ENCODE measurements at places on chromosomes 6 and 20.

DNA sequence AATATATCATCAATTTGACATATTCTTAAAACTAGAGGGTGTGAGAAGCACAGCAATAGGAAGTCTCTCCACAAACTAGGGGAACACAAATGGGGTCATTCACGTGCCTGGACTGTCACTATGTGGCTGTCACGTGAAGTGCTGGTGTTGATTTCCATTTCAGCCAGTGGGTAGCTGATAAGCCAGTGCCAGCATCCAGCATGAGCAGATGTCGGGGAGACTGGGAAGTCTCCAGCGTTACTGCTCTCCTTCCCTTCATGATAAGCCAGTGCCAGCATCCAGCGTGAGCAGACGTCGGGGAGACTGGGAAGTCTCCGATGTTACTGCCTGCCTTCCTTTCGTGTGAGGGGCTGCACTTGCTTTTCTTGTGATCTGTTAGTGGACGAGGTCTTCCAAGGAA, 5.6 kb upstream of the SLC17A9 start:
- no peak for DNase-seq

GRCh38 chr6:75489025-75489424, 4.6 kb downstream of the FILIP1 start:
- DNase-seq = no peak

- no peak for DNase-seq
These were observed 75.7 kb upstream of the BHLHE23 start for GRCh38 chr20:63082308-63082938.

GRCh38 chr6:11622156-11622555, 84.6 kb downstream of the TMEM170B start:
- DNase-seq = no peak

DNA sequence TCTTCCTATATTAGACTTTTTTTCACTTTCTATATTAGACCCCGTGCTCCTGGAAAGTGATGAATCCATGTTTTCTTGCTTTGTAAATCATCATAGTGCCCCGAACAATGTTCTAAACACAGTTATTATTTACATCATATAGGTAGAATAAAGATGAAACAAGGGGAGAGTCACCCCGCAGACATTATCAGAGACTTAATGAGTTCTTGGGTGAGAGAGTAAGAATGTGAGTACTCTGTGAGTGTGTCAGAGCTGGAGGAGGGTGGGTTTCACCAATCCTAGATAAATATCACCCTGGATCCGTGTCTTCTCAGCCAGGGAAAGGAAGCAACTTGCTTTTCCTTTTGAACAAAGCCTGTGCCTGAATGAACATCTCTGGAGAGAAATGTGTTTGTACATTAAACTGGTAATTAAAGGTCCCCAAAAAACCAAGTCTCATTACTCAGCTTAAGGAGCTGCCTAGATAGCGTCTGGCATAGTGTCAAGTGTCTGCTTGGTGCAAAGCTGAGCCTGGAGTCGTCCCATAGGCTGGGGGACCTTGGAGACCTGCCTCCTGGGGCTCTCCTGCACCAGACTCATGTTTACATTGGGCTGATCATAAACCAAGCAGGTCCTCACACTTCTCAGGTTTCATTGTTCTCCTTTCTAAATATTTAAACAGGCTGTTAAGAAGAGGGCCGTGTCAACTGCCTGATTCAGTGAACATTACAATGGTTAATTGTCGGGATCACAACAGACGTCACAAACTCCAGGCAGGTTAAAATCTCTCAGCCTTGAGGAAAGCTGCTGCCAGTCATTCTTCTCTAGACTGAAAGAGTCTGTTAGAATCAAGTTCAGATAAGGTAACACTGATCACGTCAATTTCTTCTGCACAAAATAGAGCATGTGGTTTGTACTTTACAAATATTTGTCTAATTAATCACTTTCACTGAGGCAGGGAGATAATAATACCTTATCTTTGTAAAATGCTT, 179.7 kb upstream of the MYLIP start:
- no peak for DNase-seq

GRCh38 chr20:4788314-4788713, 66.6 kb downstream of the PRND start:
- DNase-seq = no peak

DNA sequence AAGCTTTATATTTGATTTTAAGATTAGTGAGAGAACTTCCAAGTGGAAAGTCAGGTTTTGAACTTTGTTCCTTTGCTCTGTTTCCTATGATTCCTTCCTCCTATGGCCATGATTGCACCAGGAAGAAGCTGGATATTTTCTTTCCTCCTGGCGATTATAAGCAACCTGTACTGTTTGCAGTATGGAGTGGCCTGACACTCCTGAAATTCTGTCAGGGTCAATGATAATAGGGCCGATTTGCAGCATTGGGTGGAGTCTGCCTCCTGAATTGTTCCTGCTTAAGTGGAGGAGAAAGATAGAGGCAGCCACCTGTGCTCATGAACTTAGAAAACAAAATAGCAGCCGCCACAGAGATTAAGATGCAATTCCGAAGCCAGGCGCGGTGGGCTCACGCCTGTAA, 9.8 kb upstream of the FAM217A start:
- DNase-seq = no peak

DNA sequence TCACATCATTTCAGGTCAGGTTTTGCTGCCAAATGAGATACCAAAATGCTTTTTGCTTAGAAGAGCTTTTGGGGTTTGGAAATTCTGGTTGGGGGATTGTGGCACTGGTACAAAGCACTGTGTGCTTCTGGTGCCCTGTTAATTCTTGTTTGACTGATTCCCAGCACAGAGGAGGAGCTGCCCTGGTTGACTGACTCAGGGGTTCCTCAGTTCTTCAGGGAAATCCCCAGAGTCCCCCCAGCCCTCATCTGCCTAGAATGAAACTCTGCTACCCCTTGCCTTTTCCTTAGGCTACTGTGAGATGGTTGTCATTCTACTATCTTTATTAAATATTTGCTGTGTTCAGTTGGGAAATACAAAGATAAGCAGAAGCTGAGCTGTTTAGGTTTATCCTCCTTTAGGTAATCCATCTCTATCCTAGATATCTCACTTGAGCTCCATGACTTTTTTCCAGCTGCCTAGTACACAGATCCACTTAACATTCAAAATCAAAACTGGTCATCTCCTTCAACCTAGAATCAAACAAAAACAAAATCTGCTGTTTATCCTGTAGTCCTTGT, 24.9 kb upstream of the TSPYL1 start:
- DNase-seq = no peak

DNA sequence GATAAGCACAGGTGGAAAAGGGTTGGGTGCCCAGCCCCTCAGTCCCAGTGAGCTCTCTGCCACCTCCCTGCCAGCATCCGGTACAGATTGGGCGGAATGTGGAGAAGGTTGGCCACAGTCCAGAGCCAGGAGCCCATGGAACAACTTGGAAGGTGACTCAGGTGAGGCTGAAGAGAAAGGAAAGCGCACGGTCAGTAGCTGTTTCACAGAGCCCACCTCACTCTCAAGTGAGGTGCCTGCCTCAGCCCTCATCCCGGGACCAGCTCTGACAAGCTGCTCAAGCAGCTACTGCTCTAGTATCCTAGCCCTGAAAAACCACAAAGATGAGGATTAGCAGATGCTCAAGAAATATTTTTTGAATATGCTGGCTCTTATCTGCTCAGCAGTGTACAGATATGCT, 1.1 kb upstream of the MMP24OS start:
- no peak for DNase-seq

DNA sequence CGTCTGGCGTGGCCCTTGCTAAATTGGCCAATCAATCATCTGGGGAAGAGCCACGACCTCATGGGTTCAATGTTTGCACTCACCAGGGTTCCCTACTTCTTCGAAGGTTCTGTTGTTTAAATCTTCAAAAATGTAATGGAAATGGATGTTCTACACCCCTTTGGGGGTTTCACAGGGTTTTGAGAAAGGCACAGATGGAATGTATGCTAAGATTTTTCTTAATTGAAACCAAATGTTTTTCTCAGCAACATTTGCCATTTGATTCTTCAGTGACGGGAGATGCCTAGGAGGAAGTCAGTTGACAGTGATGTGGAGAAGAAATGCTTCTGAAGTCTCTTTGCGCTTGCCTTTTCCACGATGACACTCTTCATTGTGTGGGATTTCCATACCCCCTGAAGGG, 312.3 kb downstream of the ESR1 start:
- no peak for DNase-seq

DNA sequence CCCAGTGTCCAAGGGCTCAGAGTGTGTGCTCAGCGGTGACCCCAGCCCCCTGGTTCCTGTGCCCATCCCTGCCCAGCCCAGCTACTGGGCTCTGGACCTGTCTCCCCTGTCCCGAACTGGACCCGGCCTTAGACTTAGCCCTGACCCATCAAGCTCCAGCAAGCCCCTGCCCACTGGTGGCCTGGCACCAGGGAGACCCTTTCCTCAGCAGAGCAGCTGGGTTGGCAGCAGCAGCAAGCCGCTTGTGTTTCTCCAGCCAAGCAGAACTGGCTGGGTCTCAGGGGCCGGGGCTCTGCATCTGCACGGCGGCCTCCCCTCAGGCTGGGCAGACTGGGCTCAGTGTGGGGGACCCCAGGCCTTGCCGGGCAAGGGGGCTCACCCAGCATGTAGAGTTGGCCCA, 801 bp downstream of the SPDEF start:
- DNase-seq = no peak

- DNase-seq = no peak
These were observed 15.2 kb upstream of the SSR1 start for GRCh38 chr6:7328243-7328642.

DNA sequence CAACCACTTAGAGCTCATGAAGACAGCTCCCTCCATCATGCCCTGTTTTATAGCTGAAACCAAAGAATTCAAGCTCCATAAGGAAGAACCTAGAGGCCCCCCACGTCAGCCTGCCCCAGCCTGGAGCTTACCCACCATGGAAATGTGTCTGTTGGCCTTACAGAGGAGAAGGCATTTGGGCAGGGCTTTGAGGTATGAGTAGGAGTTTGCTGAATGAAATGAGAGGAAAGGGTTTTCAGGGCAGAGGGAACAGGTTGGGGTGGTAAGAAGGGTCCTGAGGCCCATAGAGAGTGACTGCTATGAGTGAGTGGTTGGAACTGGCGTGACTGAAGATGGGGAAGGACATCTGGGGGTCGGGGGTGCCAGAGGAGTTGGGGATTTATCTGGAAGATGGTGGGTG, 12.7 kb upstream of the GATA5 start:
- no peak for DNase-seq

GRCh38 chr20:44598423-44599305, 16.3 kb downstream of the PKIG start:
- no peak for DNase-seq

GRCh38 chr6:89542866-89543265, 95.7 kb downstream of the LYRM2 start:
- no peak for DNase-seq

DNA sequence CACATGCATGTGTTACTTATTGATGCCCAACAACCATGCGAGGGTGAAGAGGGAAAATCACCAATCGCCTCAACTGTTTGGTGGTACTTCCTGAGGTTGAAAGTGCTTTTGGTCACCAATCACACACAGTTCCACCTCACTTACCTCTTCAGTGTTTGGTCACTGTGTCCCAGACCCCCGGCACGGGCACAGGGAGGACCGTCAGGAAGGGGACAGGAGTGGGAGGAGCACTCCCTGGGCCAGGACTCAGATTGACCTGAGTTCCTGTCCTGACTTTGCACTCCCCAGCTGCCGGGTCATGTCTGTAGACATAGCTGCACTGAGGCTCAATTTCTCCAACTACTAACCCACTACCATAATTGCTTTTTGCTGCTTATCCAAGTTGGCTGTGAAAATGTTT, 74.2 kb upstream of the PBOV1 start:
- DNase-seq = no peak

DNA sequence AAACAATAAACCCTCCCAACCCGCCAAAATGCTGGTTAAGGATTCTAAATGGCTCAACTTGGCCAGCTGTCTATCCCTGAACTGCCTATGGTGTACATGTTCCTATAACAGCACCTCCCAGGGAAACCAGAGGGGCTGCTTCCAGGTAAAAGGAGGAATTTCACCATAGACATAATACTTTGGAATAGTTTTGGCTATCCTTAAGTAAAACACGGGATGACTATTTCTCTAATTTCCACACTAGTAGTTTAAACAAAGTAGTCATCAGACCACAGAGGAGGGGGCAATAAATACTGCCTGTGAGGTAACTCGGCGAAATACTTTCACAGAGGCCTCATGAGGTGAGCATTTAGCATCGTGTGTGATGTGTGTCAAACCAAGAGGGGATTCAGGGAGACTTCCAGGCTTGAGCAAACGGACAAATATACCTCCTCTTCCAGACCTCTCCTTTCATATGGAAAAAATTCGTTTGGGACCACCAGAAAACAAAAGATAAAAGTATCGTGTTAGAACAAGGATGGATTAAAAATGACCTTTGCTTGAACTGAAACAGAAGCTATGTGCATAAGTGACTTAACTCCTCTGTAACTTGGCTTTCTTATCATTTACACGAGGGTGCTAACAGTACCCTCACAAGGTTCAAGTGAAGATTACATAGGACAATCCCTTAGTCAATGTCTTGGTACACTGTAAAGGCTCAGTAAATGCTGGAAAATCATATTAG, 1.0 kb upstream of the XRN2 start:
- no peak for DNase-seq

DNA sequence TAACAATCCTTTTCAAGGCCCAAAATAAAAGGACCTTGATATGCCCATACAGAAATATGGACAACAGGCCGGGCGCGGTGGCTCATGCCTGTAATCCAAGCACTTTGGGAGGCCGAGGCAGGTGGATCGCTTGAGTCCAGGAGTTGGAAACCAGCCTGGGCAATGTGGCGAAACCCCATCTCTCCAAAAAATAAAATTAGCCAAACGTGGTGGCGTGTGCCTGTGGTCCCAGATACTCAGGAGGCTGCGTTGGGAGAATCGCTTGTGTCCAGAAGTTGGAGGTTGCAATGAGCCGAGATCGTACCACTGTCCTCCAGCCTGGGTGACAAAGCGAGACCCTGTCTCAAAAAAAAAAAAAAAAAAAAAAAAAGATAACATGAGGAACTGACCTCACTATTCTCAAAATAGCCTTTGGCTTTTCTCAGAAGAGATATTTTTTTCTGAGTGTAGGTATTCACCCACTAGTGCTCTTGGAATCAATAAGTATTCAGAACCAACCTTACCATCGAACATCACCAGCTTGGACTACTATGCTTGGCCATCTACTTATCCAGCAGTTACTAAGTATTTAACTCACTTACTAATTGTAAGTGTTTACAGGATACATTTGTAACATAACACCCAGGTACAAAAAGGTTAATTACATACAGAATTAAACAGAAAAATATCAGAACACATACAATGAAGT, 99.2 kb downstream of the OR2B2 start:
- no peak for DNase-seq

DNA sequence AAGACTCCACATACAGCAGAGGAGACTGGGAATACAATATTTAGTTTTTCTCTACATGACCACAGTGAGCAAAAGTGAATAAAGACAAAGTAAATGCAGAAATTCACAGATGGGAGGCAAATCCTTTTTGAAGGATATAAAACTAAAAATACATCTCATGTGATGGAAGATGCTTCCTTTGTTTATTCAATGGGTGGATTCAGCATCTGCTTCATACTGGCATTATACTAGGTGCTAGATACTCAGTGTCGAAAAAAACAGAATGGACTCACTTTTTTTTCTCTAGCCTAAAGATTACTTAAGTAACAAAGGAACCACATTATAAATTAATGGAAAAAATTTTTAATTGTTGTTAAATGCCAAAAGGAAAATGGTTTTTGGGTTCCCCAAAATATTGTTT, 216.2 kb downstream of the TRDN start:
- DNase-seq = no peak
